ENCODE measurements at places on chromosomes 16 and 17. TPM values are rescaled to one million over a fixed set of nuclear protein-coding genes. Genes with fewer than 3 reads are reported as not detected.

DNA sequence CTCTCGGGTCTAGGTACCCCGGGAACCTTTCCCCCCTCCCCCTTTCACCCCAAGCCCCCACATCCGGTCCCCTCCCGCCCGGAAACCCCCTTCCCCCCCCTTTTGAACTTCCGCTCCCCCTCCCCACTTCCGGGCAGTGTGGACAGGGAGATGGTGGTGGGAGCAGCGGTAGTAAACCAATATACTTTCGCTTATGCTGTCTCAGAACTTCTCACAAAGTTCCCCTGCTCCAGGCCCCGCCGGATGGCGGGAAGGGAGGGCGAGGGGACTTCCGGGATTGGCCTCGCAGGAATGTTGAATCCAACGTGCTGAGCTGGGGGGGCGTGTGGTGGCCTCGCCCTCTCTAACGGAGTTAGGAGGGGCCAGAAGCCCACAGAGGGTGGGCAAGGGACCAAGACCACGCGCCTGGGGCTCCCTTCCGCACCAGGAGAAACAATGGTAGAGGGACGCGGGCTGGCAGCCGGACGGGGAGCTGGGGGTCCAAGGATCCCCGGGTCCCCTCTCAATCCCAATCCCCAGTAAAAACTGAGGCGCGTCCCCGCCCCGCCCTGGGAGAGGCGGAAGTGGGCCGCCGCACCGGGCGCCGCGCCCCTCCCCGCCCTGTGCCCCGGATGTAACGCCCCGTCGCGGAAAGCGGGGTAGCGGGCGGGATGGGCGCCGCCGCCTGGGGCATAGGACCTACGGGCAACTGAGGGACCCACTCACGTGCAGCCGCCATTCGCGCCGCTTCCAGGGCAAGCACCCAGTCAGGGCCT, 742 bp downstream of the PFN1 start:
- no peak for DNase-seq

GRCh38 chr16:56743840-56744239, 13.9 kb downstream of the NUP93 start:
- no peak for DNase-seq

DNA sequence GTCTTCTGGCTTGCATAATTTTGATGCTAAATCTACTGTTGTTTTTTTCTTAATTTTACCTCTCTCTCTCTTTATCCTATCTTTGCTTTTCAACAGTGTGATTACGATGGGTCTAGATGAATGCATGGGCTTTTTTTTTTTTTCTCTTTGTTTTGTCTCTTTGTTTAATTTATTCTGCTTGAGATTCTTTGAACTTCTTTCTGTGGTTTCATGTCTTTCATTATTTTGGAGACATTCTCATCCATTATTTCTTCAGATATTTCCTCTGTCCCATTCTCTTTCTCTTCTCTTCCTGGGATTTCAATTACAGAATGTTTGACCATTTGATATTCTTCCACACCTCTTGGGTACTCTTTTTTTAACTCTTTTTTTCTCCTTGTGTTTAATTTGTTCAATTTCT, 52.3 kb downstream of the CCDC182 start:
- DNase-seq, result no peak

DNA sequence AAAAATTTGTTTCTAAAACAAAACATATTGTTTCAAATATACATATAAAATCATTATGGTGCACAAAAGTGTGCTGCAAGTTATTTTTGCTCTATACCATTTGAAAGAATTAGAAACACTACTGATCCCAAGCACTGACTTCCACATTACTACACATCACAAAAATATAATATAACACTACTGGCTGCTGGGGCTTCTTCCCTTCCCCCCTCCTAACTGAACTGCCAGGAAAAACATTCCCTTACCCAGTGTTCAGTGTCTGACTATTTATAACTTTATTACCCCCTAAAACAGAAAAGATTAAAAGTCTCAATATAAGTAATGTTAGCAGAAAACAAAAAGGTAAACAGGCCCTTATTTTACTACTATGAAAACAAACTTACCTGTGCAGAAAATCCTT, 36.9 kb downstream of the GPATCH8 start:
- DNase-seq, result no peak

GRCh38 chr16:9238346-9238745, 146.9 kb downstream of the HAPSTR1 start:
- DNase-seq, result no peak

DNA sequence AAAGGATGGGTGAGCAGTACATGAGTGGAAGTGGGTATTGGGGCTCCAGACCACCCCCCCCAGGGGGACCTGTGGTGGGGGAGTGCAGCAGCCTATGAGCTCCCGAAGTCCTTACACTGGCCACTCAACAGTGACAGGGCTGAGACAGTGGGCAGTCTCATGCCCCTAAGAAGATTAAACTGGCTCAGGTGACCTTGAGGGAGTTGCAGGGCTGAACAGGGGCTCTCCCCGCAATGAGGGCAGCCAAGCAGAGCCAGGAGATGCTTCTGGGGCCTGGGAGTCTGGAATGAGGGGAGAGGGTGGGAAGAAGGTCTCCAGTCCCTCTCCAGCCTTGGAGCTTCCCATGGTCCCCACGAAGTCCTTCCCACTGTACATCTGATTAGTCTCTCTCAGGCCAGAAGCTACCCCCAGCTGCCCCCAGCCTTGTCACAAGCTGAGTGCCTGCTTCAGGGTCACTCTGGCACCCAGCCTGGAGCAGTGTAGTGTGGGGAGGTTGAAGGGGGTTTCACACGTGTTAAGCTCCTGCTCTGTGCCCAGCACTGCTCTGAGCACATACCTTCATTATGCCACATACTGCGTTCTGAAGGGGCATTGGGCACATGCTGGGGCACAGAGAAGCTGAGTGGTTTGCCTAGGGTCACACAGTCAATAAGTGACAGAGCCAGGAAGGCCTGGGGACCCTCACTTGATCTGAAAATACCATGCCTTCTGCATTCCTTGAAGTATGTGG, 1.0 kb upstream of the CDH16 start:
- DNase-seq, result no peak

- DNase-seq, result no peak
Observed at GRCh38 chr17:3528403-3528851, 29.2 kb downstream of the TRPV3 start.

DNA sequence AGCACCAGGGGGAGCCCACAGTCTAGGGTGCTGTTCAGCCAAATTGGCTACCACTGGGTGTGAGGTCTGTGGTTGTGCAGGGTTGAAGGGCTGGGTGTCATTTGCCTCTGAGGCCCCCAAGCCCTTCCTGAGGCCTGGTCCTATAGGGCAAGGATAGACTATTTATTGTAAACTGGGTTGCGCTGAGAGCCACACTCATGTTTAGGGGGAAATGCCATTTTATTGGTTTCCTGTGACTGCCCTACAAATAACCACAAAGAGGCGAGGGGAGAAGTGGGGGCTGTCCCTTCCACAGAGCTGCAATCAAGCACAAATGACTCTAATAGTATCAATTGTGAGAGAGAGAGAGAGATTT, 3.6 kb upstream of the ZCCHC14 start:
- DNase-seq, result no peak

DNA sequence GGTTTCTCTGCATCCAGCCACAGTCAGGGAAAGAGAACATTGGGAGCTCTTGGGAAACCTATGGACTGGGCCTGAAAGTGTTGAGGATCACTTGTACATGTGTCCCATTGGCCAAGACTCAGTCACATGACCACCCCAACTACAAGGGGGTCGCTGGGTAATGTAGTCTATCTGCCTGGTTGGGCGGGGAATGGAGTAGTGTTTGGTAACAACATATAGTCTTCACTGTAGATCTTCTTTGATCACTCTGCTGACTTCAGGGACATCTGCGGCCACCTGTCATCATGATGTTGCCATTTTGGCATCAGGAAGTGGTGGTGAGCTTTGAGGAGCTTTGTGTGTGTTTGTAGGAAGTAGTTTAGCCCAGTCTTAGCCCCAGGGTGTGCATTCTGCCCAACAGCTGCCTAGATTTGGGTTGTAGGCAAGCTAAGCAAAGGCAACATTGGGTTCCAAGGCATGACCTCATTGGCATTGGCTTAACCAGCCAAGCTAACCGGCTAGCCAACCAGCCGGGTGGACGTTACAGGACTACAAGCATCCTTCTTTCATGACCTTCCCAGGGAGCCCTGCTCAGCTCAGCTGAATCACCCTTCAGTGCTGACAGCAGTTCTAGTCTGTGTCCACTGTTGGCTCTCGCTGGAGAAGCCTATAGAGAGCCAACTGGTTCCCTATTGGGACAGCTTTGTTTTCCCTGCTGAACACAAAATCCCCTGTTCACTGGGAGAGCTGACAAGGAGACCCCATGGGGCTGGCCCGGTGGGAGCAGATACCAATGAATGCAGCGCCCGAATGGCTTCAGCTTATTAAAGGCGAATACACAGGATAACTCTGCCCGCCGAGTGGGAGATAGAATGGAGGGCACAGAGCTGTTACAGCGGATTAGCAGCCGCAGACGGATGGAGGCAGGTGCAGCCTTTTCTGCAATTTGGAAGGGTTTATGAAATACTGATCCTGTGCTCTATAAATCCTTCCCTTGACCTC, 178.6 kb downstream of the NTN1 start:
- DNase-seq, result no peak

DNA sequence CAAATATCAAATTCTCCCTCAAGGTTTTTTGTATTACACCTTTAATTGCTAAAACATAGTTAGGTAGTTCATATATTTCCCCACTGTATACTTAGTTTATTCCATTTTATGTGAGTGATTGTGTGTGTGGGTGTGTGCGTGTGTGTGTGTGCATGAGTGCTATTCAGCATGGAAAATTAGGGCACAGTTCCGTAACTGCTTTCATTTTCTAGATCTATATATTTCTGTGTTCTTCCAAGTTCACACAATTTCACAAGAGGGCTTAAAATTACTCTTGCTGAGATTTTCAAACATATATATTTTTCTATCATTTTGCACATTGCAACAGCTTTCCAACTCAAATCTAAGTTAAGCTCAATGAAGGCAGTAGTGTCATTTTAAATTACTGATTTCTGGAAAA, 782.9 kb upstream of the SOX9 start:
- peak; percentile 21 for DNase-seq

DNA sequence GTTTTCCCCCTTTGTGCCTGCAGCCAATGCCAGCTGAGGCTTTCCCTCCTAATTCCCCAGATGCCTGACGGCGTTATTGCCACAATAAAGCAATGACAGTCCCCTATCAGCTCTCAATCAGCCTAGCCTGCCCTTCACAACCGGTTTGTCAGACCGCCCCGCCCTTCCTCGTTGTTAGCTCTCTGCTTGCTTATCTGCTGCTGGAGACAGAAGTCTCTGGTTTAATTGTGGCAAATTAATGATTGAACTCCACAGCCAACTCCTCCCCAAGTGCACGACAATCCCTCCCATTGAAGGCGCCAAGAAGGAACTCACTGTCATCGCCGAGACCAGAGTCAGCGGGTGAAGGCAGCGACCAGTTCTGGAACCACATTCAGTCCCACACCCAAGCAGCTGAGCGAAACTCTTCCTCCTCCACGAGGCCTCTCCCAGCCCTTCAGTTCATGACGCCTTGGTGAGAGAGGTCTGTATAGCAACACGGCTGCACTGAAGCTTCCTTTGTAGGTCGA, 474.4 kb downstream of the SLC39A11 start:
- DNase-seq, result peak; percentile 44

- DNase-seq, result peak; percentile 65
Observed at GRCh38 chr17:32142857-32143526, 690 bp downstream of the RHOT1 start.

- DNase-seq, result no peak
Observed at GRCh38 chr17:30568117-30568430, 90.9 kb downstream of the GOSR1 start.

DNA sequence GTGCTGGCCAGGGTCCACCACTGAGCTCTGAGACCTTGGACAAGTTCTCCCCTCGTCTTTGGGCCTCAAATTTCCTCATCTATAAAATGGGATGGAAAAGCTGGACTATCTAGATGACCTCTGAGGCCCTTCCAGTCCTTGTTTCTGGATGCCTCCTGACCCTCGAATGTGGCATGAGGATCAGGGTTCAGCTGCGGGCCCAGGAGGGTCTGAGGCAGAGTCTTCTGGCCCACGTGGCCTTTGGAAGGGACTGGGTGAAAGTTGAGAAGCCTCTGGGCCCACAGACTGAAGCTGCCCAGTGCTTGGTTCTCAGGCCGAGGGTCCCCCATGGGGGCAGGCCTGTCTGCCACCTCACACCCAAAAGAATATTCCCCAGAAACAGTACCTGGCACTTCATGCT, 16.9 kb upstream of the MRPS23 start:
- DNase-seq, result no peak

DNA sequence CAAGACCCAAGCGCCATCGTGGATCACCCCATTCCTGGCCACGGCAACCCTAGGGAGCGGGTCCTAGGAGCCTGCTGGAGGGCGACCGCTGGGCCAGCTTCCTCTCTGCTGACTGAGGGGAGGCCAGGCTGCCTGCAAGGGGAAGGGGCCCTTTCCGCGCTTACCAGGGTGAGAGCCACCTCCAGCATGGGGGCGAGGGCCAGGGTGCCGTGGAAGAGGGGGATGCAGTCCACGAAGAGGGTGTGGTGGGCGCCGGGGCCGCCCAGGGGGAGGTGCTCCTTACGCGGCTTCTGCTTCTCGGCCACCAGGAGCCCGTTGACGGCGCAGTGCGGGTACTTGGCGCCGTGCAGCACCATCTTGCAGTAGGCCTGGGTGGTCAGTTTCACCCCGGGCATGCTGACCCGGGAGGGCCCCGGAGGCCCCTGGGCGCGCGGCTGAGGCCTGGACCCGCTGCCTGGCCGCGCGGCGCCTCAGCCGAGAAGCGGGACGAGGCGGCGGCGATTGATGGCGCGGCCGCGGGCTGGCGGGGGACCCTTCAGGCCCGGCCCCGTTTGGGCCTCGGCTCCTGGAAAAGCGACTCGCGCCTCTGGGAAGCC, 345 bp downstream of the EMC8 start:
- DNase-seq, result peak; percentile 10

GRCh38 chr16:84976644-84977400, 34.5 kb downstream of the ZDHHC7 start:
- no peak for DNase-seq

DNA sequence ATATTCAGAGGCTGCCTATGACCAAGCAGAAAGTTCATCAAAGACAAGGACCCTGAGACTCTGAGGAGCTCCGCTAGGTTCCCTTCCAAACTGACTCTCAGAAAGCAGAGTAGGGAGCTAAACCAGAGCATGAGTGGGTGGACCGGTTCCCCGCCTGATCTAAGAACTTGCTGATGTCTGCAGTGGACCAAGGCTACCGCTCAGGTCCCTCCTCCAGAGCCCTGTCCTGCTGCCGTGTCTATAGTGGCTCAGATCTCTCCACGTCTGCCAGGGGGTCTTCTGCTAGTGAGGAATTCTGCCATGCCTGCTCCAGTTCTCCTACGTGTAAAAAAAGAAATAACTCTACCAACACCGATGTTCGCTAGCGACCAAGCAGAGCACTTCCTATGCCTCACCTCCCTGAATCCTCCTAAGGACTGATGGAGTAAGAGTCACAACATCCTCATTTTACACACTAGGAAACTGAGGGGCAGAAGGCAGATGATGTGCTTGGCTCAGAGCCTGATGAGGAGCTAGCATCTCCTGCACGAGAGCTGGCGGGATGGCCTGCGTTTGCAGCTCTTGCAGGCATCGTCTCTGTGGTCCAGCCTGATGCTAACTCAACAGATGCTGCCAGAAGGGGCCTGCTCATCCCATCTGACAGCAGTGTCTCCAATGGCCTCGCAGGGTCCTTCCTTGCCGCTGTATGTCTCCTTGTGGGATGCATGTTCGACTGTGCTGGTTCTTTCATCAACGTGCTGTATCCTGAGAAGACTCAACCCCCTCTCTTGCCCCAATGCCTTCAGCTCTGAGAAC, 265.5 kb downstream of the C16orf95 start:
- DNase-seq, result no peak

GRCh38 chr16:2686912-2687507, 4.7 kb downstream of the KCTD5 start:
- no peak for DNase-seq

The MT1E gene
- 60.8 TPM for total RNA-seq

The ATP2A3 gene
- under 0.01 TPM for total RNA-seq

The ASPA gene
- not detected for total RNA-seq

The PRRT2 gene
- not detected for total RNA-seq

The CD300LG gene
- not detected for total RNA-seq

The RDM1 gene
- 0.13 TPM for total RNA-seq

The SULT1A4 gene
- 2.1 TPM for total RNA-seq

All from bronchial epithelial cell (primary cell).